HuH-7.5 (cell line): ENCODE measurements at places on chromosomes 2 and 18.

- no peak for DNase-seq
These were observed 36.7 kb downstream of the SH3BP4 start for GRCh38 chr2:234988491-234988890.

GRCh38 chr2:34660741-34661140, 1061.6 kb upstream of the FAM98A start:
- no peak for DNase-seq

- no peak for DNase-seq
These were observed 2.3 kb upstream of the PSD4 start for GRCh38 chr2:113171334-113172075.

DNA sequence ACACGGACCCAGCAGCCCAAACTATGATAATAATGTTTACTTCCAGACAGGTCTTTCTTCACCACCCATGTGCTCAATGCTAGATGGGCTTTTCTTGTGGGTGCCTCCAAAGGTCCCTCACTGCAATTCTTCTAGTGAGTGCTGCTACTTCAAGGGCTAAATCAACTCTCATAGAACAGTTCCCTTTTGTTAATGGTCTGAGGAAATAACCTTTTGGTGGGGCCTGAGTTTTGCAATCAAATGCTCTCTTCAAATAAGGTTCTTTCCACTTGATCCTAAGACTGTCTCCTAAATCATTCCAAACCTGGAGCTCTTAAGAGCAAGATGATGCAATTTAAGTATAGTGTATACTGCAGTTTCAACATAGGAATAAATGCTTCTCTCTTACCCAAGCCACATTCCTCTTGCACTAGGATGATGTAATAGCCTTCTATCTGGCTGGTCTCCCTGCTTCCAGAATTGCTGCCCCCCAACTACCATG, 6.0 kb downstream of the NEMP2 start:
- no peak for DNase-seq

DNA sequence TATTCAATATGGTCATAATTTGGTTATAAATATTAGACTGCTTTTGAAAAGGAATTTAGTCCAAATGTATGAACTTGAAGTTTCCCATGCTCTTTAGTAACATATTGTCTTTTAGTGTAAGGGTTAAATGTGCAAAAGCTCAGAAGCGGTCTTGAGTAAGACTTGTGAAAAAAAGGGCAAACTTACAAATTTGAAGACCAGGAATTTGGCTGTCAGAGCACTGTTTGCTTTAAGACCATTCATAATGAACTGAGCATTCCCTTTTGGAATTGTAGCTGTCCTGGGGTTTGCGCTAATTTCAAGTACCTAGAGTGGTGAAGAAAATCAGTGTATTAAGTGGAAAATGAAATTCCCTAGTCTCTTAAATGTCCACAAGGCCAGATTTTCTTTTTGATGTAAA, 6.9 kb upstream of the ZEB2 start:
- no peak for DNase-seq

DNA sequence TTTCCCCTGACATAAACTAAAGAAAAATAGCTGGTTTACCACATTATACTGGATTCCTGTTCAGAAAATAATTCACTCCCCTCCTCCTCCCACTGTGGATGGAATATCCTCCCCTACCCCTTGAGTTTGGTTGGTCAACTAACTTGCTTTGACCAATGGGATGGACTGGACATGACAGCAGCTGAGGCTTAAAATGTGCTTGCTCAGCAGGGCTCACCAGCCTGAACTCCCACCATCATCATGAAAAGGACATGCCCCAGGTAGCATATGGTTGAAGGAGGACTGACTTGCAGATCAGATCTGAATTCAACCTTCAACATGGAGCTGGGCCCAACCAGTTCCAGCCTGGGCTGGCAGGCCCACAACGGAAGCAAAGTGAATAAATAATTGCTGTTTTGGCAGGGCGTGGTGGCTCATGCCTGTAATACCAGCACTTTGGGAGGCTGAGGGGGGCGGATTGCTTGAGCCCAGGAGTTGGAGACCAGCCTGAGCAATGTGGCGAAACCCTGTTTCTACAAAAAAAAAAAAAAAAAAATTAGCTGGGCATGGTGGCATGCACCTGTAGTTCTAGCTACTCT, 284.4 kb downstream of the AFF3 start:
- no peak for DNase-seq

DNA sequence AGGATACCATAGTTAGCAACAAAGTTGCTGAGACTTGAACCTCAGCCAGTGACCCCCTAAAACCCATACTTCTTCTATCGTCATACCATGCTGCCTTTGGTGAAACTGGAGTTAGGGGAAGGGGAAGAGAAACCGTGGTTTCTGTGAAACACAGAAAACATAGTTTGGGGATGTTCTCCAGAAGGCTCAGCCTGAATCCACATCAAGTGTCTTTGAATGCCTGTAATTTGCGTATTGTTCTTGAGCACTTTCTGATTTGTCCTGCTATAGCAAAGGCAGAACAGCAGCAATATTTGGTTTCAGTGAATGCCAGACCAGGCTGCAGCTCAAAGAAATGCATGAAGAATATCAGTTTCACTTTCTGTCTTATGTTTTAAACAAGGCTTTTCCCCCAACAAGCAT, 258.7 kb downstream of the TTC32 start:
- DNase-seq, result no peak

GRCh38 chr2:190031969-190032618, 30.4 kb downstream of the MSTN start:
- no peak for DNase-seq
